ENCODE measurements at places on chromosomes 11 and 22.
A peak's percentile ranks its signal among the peaks of the same experiment; 100 is the strongest.

DNA sequence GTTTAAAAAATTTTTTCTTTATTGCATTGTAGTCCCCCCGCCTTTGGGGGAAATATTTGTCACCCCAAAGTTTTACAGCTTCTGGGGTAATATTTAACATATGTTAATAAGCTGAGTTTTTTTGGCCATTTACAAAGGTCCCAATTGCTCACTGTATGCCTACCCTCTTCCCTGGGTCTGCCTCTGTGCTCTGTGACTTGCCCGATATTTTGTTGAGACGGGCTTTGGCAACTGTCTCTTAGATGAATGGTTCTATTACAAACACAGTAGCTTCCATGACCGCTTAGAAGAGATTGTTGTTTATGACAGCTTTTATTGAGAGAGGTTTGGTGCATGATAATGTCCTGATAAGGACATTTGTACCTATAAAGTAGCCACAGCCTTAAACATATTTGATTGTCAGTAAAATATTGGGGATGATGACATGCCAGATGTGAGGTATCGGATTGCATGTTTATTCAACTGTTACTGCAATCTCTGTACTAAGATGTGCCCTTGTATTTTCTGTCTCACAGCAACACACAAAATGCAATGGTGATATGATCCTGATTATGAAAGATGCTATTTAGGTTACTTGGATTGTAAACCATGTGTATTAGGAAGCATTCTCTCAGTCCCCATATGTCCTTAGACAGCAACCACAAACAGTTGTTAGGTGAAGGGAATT lies 103.1 kb downstream of the TEAD1 start:
- no peak for DNase-seq

DNA sequence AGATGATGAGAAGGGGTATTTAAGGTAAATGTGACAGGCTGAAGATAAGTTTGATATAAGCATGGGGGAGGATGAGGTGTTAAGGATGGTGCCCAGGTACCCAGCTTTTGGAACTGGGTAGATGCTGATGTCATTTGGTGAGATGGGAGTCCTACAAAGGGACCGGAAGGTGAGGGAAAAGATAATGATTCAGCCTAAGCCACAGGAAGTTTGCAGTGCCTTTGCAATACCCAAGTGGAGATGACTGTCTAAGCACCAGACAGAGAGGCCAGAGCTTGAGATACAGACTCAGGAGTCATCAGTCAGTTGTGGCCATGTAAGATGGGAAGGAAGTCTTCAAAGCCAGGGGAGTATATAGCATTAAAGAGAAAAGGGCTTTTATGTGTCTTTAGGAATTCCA lies 30.0 kb upstream of the SMCO4 start:
- no peak for DNase-seq

DNA sequence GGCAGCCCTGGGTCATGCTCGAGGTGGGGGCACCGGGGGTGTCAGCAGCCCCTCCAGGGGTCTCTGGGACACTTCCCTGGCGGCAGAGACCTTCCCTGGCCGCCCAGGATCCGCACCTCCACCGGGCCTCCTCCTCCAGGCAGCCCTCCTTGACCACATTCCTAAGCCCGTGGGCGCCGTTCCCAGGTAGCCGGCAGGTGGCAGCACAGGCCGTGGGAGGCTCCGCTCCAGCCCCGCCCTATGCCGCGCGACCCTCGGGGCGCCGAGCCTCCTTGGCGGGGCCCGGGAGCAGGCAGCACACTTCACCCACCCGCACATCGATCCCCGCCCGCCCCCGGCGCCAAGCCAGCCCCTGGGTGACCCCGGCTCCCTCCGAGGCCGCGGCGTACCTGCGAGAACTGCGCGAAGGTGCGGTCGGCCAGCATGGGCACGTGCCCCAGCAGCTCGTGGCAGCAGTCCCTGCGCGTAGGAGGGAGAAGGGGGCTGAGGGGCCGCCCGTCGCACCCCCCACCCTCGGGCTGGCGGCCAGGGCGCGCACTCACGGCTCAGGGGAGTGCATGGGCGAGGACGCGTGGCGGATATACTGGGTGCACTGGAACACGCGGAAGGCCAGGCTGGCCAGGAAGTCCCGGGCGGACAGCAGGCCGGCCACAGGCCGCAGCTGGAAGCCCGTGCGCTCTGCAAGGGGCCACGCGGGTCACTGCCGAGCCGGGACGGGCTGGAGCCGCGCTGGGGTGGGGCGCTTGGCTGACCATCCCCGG lies 5.3 kb upstream of the INS start:
- no peak for DNase-seq

- no peak for DNase-seq
These were observed 24.4 kb downstream of the HORMAD2 start for GRCh38 chr22:30104501-30105156.

DNA sequence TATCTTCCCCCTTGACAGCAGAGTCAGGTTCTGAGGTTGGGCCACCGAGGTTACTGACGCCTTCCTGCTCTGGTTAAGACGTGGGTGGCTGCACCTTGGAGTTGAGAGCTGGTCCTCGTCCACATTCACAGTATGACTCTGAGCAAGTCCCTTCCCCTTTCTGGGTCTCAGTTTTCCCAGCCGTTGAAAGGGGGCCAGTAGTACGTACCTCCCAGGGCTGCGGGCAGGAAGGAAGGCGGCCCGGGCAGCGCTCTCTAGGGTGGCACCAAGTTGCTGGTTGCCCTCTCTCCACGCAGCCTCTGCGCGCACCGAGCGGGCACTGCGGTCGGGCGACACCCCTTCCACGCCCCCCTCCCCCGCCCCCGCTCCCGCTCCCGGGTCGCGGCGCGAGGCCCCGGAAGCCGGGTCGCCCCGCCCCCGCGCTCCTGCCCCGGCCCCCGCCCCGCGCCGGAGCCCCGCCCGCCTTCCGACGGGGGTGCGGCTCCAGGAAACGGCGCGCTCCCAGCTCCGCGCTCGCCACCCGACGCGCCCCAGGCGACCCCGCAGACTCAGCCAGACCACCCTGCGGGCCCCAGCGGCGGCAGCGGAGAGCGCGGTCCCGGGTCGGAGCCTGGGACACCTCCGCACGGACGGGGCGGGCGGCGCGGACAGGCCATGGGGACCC lies at the start of gene EHBP1L1:
Gene EHBP1L1 (plus strand): TSS at position 486 of the 664 bp plus-strand sequence. CDS start 250 bp downstream, outside the sequence.
- peak; percentile 49 for DNase-seq

GRCh38 chr11:120714438-120714837 lies 202.9 kb downstream of the GRIK4 start:
- no peak for DNase-seq

DNA sequence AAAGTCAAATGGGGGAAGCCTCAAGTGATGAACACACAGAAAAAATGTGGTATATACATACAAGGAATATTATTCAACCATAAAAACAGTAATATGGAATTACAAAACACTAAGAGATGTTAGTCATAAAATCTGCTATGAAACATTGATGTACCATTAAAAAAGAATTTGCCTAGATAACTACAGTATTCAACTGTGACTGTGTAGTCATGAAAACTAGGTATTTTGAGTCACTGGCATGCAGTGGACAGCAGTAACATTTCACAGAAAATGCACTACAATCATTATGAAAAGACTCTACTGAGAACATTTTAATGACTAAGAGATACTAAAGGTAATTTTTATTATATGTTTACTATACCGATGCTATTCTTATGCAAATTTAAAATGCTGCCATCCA lies 11.7 kb downstream of the ZNF195 start:
- no peak for DNase-seq

GRCh38 chr11:43542750-43543712 lies 137.5 kb upstream of the HSD17B12 start:
- DNase-seq: no peak

- no peak for DNase-seq
These were observed 333.9 kb upstream of the C11orf87 start for GRCh38 chr11:109088086-109088485.
